ENCODE measurements at places on chromosomes 7 and 10.

GRCh38 chr7:47813620-47814260, 134.5 kb downstream of the PKD1L1 start:
- no peak for DNase-seq

DNA sequence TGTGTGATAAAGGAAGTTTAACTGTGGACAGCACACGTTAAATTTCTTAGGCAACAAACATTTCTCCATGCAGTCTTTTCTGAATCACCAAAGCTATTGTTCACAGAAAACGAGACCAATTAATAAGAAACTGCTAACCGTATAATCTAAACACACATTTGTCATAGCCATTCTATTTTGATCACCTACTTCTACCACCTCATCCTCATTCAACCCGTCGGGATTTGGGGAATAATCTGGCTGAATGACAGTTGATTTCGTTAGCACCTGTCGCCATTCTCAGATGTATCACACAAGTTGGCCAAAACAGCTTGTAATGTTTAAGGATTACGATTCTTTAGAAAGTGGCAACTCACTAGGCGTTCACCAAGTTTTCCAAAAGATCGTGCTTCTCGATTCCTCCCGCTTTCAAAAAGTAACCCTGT, 1.2 kb downstream of the EZH2 start:
- DNase-seq, result no peak

- DNase-seq, result no peak
These were observed 1131.8 kb upstream of the GHITM start for GRCh38 chr10:83007510-83007909.

DNA sequence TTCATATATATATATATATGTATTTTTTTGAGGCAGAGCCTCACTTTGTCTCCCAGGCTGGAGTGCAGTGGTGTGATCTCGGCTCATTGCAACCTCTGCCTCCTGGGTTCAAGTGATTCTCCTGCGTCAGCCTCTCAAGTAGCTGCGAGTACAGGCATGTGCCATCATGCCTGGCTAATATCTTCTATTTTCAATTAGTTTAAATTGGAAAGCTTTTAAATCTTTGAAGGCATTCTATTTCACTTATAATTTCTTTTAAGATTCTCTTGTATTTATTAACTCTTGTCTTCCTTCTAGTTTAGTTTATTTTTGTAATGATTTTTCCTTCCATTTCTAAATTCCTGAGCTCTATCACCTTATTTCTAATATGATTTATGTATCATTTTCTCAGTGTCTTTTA, 71.2 kb downstream of the TPST1 start:
- DNase-seq, result no peak

- DNase-seq, result no peak
These were observed 29.2 kb upstream of the ELOVL3 start for GRCh38 chr10:102196893-102197292.

DNA sequence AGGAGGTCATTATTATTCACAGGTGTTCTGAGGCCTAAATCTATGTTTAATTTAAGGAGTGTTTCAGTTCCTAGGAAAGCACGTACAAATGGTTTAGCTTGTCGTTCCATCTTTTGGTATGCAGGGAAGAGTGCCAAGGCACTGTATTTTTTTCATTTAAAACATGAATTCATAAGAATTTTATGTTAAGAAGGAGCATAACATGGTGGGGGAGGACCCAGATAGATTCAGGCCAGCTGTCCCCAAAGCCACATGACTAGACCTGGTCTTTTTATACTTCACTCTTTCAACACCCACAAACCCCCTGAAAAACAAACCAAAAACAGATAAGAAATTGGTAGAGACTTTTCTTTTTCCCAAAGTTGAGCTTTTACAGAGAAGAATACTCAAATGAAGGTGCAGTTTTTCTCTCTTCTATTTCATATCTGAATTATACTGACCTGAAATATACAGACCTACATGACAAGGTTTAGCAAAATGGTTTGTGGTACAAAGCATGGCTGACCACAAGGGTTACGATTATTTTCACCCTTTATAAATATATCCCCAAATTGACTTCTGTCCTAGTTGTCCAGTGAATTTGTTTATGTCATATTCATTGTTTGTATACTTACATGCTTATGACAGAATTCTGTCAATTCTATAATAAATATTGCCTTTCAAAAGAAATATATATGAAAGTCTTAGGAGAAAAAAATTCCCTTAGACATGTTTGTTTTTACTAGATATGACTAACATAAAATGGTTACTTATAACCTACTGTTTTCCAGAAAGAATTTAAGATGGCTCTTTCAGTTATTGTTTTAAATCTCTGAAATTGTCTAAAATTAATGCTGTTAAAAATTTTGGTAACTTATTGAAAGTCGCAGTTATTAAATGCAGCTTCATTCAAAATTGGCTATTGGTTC, 71.3 kb downstream of the AP3M1 start:
- DNase-seq, result no peak

GRCh38 chr10:68139448-68140272, 30.4 kb downstream of the MYPN start:
- DNase-seq, result no peak

GRCh38 chr7:6242561-6242960, 29.9 kb downstream of the CYTH3 start:
- DNase-seq, result no peak

- peak; percentile 63 for DNase-seq
These were observed 748 bp downstream of the PHTF2 start for GRCh38 chr7:77799078-77799964.

GRCh38 chr7:157727964-157728615, 391.3 kb downstream of the DNAJB6 start:
- DNase-seq, result no peak

DNA sequence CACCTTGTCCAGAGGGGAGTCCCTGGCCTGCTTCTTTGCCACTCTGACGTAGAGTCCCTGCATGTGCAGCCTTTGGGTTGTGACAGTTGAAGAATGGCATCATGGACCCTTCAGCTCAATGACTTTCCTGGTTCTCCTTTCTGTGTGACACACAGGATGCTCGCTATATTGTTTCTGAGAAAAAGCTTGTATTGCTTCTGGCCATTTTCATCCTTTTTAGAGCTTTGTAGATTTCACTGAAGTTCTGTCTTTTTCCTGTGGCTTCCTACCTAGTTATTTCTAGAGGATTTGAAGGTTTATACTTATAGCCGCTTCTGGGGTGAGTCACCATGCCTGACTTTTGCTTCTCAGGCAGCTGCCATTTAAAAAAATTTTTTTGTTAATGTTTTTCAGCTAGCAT, 27.0 kb downstream of the SND1 start:
- no peak for DNase-seq

- no peak for DNase-seq
These were observed 61.7 kb upstream of the PPIF start for GRCh38 chr10:79285315-79286197.

GRCh38 chr10:97590082-97590747, 694 bp downstream of the C10orf62 start:
- DNase-seq, result no peak

GRCh38 chr10:61059636-61060035, 115.7 kb upstream of the RHOBTB1 start:
- DNase-seq, result no peak

GRCh38 chr10:63021225-63021624, 111.9 kb upstream of the NRBF2 start:
- no peak for DNase-seq

DNA sequence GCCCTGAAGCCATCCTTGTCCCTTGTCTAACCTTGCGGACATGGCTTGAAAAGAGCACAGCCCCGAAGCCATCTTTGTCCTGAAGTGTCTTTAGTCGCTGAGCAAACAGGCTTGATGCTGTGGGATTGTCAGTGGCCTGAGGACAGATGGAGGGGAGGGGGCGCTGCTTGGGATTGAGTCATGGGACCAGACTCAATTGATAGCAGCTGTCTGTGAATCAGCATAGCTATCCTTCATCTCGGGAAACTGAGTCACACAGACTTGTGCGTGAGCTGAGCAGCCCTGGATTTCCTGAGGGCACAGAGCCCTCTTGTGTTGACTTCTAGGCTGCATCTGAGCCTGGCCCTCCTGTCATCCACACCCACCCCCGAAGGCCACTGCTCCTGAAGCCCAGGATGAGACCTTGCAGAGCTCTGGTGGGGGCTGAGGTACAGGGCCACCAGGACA, 14.4 kb downstream of the MYO1G start:
- DNase-seq, result no peak

DNA sequence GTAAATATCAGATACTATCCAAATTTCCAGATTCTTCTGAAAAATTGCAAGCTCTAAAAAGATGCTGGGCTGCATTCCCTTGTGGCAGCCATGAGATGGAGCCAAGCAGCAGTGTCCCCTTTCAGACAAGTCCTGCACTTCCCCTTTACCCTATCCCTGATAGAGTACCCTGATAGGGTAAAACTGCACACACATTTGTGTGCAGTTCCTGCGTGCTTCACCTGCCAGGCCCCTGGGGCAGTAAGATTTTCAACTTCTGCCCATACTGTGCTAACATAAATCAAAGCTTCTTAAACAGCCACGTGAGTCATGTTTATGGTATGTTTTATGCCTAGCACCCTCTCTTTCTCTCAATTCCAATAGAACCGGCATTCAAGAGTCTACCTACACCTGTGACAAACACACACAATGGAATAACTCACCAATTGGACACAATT, 52.2 kb downstream of the IFIT5 start:
- DNase-seq, result no peak

GRCh38 chr10:4838743-4839142, 12.7 kb downstream of the AKR1E2 start:
- no peak for DNase-seq

DNA sequence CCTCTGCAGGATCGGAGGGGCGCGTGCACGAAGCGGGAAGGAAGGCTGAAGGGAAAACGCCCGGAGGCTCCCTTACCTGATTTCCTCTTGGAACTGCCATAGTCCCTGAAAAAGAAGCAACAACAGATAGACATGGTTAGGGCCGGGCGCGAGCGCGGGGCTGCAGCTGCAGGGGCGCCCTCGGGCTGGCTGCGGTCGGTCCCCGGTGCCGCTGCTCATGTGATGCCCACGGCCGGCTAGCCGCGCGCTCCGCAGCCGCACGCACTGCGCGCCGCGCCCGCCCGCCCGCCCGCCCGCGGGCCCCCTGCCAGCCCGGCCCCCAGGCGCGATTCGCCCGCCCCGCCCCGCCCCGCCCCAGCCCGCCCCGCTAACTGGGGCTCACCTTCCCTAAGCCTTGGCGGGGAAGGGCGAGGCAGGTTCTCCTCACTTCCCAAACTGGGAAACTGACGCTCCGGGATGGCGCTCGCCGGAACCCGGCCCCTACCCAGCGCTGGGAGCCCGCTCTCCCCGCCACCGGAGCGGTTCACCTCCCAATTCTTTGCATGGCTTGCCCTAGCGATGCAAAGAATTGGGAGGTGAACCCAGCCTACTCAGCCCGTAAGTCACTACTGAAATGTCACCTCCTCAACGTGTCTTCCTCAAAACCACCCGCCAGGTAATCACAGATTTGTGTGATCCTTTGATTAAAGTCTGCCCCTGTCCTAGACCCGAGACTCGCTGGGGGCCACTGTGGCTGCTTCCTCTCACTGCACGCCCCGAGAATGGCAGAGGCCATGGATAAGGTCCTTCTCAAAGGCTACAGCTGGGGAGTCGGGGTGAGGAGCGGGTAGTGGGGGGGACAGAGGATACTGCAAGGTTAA, 162.2 kb downstream of the SH3PXD2A start:
- no peak for DNase-seq

DNA sequence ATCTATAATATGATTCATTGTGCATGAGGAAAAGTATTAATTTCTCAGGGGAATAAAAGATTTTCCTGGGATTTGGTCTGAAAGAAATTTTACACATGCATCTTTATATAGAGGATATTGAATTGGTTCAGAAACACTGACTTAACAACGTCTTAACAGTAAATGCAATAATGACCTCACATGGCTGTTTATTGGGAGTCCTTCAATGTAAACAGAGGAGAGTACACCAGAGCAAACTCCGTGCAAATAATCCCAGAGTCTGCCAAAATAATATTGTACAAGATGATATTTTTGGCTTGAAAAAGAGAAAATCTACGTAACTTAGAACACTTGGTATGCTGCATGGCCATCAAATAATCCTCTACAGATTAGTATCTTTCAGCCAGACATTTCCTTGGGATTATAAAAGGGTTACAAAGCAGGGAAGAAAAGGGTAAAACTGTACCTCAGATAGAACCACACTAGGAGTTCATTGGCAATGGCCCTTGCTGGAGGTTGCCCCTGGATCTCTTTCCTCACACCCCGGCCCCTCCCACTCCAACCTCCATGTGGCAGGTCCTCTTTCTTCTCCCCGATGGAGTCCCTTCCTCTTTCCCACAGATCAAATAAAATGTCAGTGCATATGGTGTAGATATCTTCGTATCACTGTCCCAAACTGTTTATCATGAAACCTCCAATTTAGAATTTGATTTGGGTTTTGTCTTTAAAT, 196.4 kb downstream of the EVX1 start:
- no peak for DNase-seq

DNA sequence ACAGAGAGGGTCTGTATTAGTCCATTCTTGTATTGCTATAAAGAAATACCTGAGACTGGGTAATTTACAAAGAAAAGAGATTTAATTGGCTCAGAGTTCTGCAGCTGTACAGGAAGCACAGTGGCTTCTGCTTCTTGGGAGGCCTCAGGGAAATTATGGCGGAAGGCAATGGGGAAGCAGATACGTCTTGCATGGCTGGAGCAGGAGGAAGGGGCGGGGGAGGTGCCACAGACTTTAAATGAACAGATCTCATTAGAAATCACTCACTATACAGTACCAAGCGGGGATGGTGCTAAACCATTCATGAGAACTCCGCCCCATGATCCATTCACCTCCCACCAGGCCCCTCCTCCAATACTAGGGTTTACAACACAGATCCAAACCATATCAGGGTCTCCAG, 3.7 kb upstream of the CALU start:
- no peak for DNase-seq

- DNase-seq, result no peak
These were observed 34.2 kb downstream of the AP5Z1 start for GRCh38 chr7:4809666-4810065.

- DNase-seq, result no peak
These were observed 73.9 kb downstream of the SH3PXD2A start for GRCh38 chr10:103781329-103782061.

GRCh38 chr7:36217211-36217960, 64.3 kb downstream of the EEPD1 start:
- DNase-seq, result no peak

- DNase-seq, result no peak
These were observed 95.2 kb upstream of the GNA12 start for GRCh38 chr7:2939193-2939885.

DNA sequence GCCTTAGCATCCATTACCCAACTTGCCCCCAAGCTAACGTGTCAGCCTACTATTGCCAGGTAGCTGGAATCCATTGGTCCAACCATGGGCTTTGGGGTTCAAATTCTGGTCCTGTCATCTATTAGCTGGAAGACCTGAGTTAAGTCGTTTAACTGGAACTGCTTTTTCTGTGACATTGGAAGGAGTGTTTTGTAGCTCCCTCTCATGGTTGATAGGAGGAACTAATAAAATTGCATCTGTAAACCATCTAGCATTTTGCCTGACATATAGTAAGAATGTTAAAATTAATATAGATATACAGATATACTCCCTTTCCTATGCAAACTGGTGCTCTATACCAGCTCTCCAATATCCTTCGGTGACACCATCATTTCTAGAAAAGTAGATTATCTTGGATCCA, 23.8 kb upstream of the SLF2 start:
- DNase-seq, result no peak

Data from right lung (tissue), 10 donors.